ENCODE measurements at places on chromosomes 12 and 14. TPM values are rescaled to one million over a fixed set of nuclear protein-coding genes. Genes with fewer than 3 reads are reported as not detected.
A peak's percentile ranks its signal among the peaks of the same experiment; 100 is the strongest.

GRCh38 chr14:82366803-82367202 is 833.1 kb upstream of the SEL1L start:
- DNase-seq = no peak

- DNase-seq = no peak
These were observed 421.0 kb upstream of the PDE3A start for GRCh38 chr12:19947344-19947743.

- DNase-seq = no peak
These were observed 8.6 kb downstream of the RAN start for GRCh38 chr12:130880411-130880885.

DNA sequence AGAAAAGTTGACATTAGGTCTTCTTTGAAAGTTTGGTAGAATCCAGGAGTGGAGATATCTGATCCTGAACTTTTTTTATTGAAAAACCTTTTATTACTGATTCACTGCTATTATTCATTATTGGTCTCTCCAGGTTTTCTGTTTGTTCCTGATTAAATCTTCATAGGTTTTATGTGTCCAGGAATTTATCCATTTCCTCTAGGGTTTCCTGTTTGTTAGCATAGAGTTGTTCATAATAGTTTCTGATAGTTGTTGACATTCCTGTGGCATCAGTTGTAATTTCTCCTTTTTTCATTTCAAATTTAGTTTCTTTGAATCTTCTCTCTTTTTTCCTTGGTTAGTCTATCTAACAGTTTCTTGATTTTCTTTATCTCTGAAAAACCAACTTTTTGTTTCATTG is 370.3 kb downstream of the SLC6A15 start:
- no peak for DNase-seq

The RNASE2 gene
- 0.33 TPM for total RNA-seq

- DNase-seq = no peak
These were observed 969.3 kb downstream of the TMTC2 start for GRCh38 chr12:83656004-83656403.

DNA sequence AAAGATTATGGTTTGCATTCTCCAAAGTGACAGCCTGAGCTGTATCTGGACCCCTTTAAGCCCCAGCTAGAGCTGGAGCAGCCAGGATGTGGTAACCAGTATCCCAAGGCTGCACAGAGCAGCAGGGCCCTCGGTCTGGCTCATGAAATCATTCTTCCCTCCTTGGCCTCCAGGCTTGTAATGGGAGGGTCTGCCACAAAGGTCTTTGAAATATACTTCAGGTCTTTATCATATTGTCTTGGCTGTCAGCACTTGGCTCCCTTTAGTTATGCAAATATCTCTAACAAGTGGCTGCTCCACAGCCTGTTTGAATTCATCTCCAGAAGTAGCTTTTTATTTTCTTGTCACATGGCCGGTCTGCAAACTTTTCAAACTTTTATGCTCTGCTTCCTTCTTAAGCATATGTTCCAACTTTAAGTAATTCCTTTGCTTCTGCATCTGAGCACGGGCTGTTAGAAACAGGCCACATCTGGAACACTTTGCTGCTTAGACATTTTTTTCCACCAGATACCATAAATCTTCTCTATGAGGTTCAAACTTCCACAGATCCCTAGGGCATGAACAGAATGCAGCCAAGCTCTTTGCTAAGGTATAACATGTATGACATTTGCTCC is 663.4 kb upstream of the MIS18BP1 start:
- DNase-seq = no peak

- no peak for DNase-seq
These were observed 12.2 kb downstream of the DEGS2 start for GRCh38 chr14:100147181-100147631.

DNA sequence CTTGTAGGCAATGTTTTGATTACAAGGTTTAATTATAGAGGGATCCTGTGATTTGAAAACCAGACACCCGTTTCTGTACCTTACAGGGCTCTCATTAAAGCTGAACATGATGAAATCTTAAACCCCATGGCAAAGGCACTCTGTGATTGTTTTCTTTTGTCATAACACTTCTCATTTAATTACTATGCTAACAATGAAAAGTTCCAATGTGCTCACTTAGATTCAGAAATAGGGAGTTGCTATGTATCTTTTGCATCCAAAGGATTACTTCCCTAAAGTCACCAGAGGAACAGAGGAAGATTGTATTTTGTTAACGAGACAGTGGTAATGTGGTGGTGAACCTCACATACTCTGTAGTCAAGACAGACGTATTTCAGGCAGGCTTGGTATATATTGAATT is 81.5 kb upstream of the MYF6 start:
- no peak for DNase-seq

The COX8C gene
- total RNA-seq = not detected

DNA sequence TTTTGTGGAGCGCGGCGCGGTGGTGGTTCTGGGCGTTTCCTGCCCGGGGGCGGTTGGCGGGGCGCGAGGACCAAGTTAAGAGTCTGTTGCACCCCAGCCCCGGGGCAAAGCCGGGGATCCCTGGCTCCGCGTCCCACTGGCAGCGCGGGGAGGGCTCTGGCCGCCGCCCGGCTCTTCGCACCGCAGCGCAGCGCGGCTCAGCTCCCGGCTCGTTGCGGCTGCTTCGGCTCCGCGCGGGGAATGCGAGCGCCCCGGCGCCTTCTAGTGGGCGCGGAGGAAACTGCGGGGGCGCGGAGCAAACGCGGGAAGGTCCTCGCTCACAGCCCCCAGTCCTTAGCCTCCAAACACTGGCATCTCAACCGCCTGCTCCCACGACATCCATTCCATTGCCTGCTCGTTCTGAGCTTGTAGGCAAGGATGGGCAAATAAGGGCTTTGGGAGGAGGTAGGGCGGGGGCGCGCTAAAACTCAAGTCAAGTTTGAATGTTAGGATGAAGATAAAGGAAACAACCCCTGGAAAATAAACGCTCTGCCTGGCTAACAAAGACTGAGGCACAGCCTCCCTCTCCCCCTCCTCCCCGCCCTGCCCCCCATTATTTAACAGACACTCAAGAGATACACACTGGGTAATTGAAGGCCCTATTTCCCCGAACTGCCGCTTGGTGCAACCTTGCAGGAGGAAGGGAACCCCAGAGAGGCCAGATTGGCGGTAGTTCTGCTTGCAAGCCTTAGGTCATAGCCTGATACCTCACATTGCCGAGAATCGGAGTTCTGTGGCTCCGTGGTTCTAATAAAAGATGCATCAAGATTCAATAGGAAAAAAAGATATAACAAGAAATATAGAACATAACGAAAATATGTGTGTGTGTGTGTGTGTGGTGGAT is at the start of gene B4GALNT1:
Gene B4GALNT1, minus strand, starts transcription at position 244 of the 883 bp plus-strand sequence. CDS start 1,069 bp downstream, outside the sequence.
- peak; percentile 59 for DNase-seq

GRCh38 chr12:4858386-4858785 is 51.3 kb upstream of the KCNA1 start:
- DNase-seq = peak; percentile 61

The RNASE7 gene
- total RNA-seq = 0.13 TPM

GRCh38 chr12:128794661-128795529 is 28.9 kb downstream of the SLC15A4 start:
- DNase-seq = no peak

GRCh38 chr12:64160021-64160710 is 61.9 kb downstream of the KICS2 start:
- DNase-seq = no peak

The AQP2 gene
- not detected for total RNA-seq

- DNase-seq = no peak
These were observed 135.4 kb downstream of the UNC79 start for GRCh38 chr14:93566065-93566693.

DNA sequence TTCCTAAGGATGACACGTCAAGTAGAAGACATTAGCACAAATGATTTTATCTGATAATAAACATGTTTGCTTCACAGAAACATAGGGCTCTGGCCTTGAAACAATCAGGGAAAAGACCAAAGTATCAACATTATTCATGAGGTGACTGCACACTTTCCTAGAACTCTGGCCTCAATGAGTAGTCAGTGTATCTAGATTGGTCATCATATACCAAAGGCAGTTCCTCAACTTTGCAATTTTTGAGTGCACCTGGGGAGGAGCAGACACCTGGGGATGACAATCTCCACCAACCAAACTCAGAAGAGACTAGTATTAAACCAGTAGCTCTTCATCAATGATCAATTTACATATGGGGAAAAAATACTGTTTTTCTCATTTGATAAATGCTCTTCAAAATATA is 4.5 kb downstream of the EDDM3A start:
- no peak for DNase-seq

The HHIPL1 gene
- 0.96 TPM for total RNA-seq

GRCh38 chr14:61504901-61505300 is 183.5 kb downstream of the PRKCH start:
- DNase-seq = no peak

The DYNLL1 gene
- total RNA-seq = 95.7 TPM

- no peak for DNase-seq
These were observed 71.1 kb downstream of the USP15 start for GRCh38 chr12:62331306-62331705.

The SDR9C7 gene
- not detected for total RNA-seq

DNA sequence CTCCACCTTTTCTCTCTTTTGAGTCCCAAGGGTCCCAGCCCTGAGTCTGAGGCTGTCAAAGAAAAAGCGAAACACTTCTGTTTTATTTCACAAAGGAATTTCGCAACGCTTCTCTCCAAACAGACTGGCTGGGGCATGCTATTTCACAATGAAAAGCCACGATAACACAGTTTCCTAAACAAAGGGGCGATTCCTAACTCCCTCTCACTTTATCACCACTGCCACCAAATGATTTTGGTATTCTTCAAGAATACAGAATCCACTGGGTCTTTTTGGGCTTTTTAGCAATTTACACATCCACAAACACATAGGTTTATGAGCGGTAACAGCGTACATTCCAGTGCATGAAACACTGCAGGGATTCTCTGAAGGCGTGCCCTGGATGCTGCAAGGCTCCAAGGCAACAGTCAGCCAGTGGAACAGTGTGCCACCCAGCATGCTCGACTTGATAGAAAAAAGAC is 161.2 kb downstream of the DAD1 start:
- DNase-seq = peak; percentile 53

- no peak for DNase-seq
These were observed 458.3 kb downstream of the BTG1 start for GRCh38 chr12:91687052-91688017.

GRCh38 chr12:77342253-77342652 is 276.9 kb upstream of the E2F7 start:
- DNase-seq = no peak

DNA sequence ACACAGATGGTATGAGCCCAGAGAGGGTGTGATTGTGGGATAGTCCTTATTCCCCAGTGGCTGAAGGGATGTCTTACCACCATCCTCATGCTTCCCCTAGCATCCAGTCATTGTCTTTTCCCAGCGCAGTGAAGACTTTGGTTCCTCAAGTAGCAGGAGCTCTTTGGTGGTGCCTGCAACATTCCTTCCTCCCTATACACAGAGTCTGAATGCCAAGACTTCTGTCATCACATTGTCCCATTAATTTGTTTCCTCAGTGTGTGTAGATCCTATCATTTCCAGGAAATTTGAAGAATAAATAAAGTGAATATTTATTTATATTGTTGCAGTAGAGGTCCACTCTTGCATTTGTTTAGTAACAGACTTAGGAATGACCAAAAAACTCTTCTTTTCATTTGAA is 147.2 kb downstream of the DACT1 start:
- no peak for DNase-seq

DNA sequence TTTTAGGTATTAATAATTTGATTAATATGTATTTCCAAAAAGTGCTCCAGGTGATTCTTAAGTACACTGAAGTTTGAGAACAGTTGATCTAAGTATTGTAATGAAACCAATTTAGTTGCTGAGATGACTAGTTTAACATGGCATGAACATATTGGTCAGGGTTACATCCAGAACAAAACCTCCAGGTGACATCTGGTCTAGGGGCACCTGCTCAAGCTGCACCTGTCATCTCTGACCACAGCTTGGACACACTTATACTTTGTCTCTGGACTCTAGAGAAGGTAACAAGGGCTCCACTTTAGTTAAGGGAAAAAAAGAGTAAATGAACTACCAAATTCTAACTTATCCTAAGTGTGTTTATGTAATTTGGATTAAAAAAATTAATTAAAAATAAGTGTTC is 8.1 kb downstream of the ARID2 start:
- DNase-seq = no peak

DNA sequence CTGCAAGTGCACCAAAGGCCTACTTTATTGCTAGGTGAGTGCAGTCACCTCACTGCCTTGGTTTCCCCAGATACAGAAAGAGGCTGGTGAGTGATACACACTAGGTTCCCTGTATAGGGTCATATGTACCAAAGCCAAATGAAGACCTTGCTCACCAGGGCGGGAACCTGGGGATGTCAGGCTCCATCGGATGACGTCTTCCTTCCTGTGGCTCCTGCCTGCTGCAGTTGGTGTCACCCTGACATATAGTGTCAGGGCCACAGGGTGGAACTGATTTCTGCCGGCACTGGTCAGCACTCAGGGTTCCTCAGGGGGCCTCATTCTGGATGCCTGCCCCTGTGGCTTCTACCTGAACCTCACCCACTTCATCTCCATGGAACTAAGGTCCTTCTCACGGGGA is 43.1 kb downstream of the PLEKHG3 start:
- DNase-seq = no peak

- DNase-seq = no peak
These were observed 11.2 kb upstream of the PRPH start for GRCh38 chr12:49283541-49284429.

Measured in left lobe of liver (tissue), 2 donors.